ENCODE measurements at places on chromosomes 3 and 15.

DNA sequence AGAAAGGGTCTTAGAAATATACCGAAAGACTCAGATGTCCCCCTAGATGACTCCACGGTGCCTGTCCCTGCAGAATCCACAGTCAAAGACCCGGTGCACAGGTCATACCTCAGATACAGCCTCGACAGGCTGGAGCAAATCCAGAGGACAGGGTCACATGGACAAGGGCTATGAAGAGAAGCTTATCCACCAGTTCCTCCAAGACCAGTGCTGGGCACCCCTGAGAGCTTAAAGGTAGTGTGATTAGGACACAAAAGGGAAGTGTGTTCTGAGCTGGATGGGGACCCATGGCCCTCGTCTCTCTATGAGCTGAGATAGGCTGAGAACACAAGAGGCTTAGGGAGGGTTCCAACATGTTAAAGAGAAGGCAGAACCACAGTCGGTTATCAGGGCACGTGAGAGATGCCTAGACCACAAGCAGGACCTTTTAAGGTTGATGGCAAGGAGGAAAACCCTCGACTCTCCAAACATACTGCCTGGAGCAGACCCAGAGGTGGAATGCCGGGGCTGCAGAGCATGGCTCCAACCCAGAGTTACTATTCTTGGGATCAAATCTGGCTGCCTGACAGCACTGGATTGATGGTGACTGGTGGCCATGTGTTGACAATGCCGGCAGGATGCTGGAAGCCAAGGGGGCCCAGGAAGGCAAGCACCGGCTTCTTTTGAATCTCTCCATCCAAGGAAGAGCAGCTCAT is 46.9 kb downstream of the ADCY5 start:
- DNase-seq: no peak

- DNase-seq: no peak
Observed at GRCh38 chr3:126370606-126371005, 13.4 kb upstream of the KLF15 start.

- DNase-seq: no peak
Observed at GRCh38 chr3:105425153-105425502, 58.4 kb downstream of the ALCAM start.

- DNase-seq: no peak
Observed at GRCh38 chr3:120416868-120417267, 33.9 kb downstream of the FSTL1 start.

DNA sequence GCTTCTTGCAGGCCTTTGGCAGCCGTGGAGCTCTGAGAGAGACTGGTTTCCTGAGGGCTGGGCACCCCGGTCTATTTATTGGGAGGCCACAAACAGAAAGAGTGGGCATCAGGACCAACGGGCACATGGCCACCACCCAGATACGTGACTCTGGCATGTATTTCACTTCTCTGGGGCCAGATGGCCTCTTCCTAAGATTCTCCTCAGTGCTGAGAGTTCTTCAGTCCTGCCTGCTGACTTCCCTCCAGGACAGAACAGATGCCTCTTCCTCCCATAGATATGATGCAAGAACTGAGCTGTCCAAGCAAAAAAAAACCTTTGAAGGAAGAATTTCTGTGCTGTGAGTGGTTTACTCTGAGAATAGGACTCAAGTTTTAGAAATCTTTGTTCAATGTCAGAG is 107.7 kb downstream of the IGF2BP2 start:
- DNase-seq: no peak

GRCh38 chr3:177157492-177157891 is 39.8 kb downstream of the TBL1XR1 start:
- DNase-seq: no peak

DNA sequence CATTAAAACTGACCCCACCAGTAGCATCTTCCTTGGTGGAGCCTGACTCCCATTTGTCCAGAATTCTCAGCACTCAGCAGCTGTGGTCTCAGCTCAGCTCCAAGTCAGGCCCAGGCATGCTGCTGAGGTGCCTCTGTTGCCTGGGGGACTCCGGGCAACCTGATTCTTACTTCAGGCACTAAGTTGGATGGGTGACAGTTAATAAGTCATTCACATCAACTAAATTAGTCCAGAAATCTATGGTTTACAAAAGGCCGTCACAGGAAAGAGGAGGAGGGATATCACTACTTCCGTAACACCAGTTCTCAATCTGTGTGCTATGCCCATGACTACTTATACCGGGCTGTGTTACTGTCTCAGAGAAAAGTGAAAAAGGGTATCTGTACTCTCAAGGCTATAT is 310.2 kb downstream of the SATB1 start:
- no peak for DNase-seq

DNA sequence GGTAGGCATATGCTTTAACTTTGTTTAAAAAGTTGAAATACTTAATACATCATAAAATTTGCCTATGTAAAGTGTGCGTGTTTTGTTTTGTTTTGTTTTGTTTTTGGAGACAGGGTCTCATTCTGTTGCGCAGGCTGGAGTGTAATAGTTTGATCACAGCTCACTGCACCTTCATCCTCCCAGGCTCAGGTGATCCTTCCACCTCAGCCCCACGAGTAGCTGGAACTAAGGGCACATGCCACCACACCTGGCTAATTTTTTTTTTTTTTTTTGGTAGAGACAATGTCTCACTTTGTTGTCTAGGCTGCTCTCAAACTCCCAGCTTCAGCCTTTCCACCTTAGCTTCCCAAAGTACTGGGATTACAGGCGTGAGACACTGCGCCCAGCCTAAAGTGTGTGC is 42.5 kb downstream of the RAB7A start:
- DNase-seq: no peak

- DNase-seq: no peak
Observed at GRCh38 chr15:31098491-31098917, 3.0 kb downstream of the TRPM1 start.

DNA sequence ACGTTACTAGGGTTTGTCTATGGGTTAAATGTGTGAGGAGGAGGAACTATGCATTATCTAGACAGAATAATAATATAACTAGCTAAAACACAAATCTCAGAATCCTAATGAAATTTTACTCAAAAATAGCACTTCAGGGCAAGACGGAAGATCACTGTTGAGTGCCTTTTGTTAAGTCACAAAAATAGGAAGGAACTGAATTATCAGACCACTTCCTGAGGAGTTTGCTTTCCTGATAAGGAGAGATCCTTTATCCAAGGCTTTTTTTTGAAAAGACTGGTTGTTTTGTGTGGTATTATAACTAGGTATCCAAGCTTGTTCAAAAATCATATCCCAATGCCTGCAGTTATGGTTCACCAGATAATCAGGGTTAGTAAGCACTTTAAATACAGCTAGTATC is 34.6 kb downstream of the NR2E3 start:
- DNase-seq: no peak

DNA sequence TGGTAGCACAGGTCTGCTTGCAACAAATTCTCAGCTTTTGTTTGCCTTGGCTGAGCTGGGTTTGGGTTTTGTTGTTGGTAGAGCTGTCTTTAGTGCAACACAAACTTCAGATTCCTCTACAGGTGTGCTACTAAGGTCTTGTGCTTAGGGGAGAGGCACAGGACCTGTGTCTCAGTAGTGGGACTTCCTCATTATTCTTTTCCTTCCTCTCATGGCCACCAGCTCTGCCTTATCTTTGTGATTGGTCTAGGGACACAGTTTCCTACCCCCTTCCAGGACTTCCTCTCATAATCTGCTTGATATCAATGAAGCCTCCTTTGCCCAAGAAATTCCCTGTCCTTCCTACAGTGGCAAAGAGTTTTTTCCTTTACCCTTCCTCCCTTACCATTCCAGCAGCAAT is 24.9 kb upstream of the DNAAF4 start:
- DNase-seq: no peak

GRCh38 chr3:56339244-56339643 is 129.0 kb downstream of the ERC2 start:
- DNase-seq: no peak

GRCh38 chr3:24521420-24522145 is 26.9 kb upstream of the THRB start:
- peak; percentile 31 for DNase-seq

DNA sequence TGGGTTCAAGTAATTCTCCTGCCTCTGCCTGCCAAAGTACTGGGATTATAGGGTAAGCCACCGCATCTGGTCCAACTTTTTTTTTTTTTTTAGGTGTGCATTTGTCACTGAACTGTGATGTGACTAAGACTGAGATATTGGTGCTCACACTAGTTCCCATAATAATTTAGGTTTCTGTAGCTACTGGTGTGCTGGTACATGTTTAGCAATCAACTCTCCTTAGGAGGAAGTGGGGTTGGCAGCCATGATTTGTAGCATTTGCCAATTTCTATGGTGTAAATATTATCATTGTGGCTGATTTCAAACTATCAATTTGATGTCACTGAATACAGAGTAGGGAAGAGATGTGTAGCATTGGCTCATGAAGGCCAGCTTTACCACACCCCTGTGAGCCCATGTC is 372.7 kb downstream of the EDEM1 start:
- no peak for DNase-seq

- DNase-seq: no peak
Observed at GRCh38 chr3:139671107-139671506, 6.7 kb downstream of the NMNAT3 start.

DNA sequence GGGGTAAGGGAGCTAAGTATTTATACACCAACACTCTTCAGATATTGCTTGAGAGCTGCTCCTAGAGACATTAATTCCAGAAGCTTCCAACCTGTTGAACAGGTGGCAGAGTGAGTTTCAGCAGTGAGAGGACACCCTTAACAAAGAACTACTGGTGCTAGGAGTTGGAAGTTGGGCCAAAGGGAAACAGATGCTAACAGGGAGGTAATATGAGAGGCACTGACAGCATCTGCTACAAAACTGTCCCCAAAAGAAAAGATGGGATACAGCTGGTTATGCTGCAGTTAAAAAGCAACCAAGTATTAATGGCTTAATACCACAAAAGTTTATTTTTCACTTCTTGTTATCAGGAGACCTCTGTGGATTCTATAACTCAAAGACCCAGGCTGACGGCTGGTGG is 104.5 kb upstream of the SATB1 start:
- DNase-seq: no peak

DNA sequence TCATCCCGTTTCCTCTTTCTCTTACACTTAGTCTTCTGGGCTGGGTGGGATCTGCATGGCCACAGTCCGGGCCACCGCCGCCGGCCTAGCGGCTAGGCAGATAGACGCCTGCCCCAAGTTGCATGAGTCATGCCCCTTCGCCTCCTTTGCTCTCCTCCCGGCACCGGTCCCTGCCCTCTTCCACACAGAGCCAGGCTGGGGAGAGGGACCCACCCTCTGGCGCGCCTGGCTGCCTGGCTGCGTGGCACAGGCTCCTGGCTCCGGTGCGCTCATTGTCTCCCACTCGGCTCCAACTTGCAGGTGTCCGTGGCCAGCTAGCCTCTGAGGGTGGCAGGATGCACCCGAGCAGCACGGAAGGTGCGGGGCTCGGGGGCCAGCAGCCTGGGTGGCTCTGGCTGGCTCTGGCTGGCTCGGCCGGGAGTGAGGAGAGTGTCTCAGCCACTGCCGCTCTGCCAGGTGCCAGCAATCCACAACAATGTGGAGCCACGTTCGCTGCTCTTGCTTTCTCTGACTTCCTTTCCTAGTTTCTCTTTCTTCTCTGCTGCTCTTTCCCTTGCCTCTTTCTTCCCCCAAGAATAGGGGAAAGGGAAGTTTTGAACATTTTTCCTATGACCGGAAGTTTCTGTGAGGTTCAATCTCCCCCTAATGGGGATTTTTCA is 22.4 kb upstream of the MTHFS start:
- DNase-seq: no peak

GRCh38 chr15:28955993-28956421 is 70.2 kb downstream of the APBA2 start:
- no peak for DNase-seq

DNA sequence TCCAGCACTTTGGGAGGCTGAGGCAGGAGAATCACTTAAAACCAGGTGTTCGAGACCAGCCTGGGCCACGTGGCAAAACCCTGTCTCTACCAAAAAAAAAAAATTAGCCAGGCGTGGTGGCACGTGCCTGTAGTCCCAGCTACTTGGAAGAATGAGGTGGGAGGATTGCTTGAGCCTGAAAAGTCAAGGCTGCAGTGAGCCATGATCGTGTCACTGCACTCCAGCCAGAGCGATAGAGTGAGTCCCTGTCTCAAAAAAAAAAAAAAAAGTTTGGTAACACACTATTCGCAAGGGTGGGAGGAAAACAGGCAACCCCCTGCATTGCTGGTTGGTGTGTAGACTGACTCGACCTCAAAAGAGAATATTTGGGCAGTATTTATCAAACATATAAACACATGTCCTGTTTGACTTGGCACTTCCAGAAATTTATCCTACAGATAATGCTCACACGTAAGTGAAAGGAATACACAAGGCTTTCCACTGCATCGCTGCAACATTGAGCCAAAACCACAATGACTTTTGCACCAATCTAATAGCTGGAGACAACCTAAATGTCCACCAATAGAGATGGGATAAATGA is 3.1 kb upstream of the ANPEP start:
- no peak for DNase-seq

- no peak for DNase-seq
Observed at GRCh38 chr3:187858041-187858440, 112.8 kb upstream of the BCL6 start.

GRCh38 chr3:43405888-43406642 is 119.7 kb downstream of the SNRK start:
- no peak for DNase-seq

GRCh38 chr3:10392244-10392643 is 71.3 kb upstream of the SEC13 start:
- DNase-seq: no peak

DNA sequence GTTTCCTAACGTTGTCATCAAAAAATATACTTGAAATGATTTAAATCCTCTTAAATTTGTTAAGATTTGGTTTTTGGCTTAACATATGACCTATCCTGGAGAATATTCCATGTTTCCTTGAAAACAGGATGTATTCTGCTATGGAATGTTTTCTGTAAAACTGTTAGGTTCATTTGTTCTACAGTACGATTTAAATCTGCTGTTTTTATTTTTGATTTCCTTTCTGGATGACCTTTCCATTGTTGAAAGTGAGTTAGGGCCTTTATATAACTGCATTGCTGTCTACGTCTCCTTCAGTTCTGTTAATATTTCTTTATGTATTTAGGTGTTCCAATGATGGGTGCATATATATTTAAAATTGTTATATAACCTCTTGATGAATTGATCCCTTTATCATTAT is 465.3 kb upstream of the ALCAM start:
- DNase-seq: no peak

GRCh38 chr3:108251265-108251664 is 29.0 kb upstream of the IFT57 start:
- DNase-seq: no peak

- no peak for DNase-seq
Observed at GRCh38 chr3:100231668-100232067, 29.1 kb upstream of the TBC1D23 start.

DNA sequence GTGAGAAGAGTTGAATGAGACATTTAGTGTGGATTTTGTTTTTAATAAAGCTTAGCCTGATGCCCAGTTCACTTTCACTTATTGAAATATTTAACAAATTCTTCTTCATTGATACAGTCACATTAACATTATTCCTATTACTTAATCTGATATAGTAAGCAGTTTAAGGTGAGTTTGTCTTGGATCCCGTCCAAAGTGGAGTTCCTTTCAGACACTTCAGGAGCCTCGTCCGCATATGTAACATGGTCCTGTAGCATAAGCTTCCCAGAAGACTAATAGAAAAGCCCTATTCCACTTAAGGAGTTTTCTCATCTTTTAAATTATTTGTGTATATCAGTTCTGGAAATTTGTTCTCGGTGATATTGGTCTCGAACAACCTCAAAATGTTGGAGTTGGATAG is 39.7 kb upstream of the MLF1 start:
- no peak for DNase-seq
